Activated T-helper 1 cell treated with anti-CD3 and anti-CD28 coated beads, Interleukin-12 subunit alpha, Interleukin-12 subunit beta, Interleukin-2, Interleukin-4 antibody, amounts not matched to agents 30 ng/mL and 10 ng/mL and 1 ng/mL, durations not matched to agents 14 hours and 24 hours and 36 hours (primary cell): ENCODE measurements at places on chromosomes 11 and 22.

DNA sequence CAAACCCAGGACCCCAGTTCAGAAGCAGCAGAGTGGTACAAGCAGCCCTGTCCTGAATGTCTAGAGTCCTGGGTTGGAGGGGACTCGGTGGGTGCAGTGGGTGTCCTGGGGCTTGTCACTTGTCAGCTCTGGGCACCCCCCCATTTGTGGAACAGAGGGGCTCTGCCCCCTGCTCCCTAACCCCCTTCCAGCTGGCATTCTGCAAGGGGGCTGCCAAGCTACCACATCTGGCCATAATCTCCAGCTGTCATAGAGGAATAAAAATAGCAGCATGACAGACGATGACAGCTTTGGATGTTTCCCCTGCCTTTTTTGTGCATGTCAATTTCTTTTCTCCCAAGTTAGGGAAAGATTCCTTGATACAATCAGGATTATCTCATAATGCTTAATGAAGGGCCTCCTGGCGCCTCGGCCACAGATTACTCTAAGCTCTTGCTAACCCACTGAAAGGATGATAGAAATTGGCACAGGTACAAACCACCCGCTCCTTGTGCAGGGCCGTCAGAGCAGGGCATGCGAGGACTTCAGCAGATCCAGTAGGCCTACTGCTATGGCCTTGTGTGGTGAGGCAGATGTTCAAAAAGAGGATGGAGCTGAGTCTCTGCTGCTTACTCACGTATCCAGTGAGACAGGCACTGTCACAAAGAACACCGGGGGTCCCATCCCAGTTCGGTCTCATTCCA, 83.0 kb downstream of the ISX start:
- H3K4me3 ChIP-seq = no peak overlapping the region
- no peak for DNase-seq
- H3K36me3 ChIP-seq = no peaks in the 10 kb centered on the region
- no peak overlapping the region for H3K27ac ChIP-seq
- H3K27me3 ChIP-seq = peaks cover 2% of the 10 kb centered on the region

- peaks cover 2% of the 10 kb centered on the region for H3K36me3 ChIP-seq
- H3K4me1 ChIP-seq = peaks cover 3% of the 10 kb centered on the region
- no peak overlapping the region for H3K27ac ChIP-seq
- H3K4me3 ChIP-seq = peak overlapping the region; percentile 87
- H3K27me3 ChIP-seq = peaks cover 41% of the 10 kb centered on the region
- no peak for DNase-seq
Observed at GRCh38 chr11:11620173-11620920, 1.5 kb downstream of the GALNT18 start.

DNA sequence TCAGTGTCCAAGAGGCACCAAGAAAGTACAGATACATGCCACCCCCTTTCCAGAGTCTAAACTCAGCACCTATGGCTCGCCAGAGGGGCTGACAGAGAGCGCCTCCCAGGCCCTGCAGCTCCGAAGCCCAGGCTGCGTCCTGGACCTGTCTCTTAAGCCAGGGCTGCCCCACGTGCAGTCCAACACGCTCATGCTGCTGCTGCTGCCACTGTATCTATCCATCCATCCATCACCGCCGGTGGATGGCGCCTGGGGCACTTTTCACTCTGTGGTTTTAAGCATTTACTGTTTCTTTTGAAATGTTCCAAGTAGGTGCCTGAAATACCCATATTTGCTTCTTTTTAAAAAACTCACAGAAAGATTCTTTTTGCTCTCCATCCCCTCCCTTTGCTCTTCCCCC, 41.8 kb downstream of the MACROD1 start:
- no peaks in the 10 kb centered on the region for H3K36me3 ChIP-seq
- no peaks in the 10 kb centered on the region for H3K4me1 ChIP-seq

- H3K36me3 ChIP-seq = peaks cover 2% of the 10 kb centered on the region
- no peak for DNase-seq
- H3K27me3 ChIP-seq = no peaks in the 10 kb centered on the region
- peak overlapping the region; percentile 44 for H3K4me3 ChIP-seq
Observed at GRCh38 chr11:130631119-130631518, 182.7 kb downstream of the ADAMTS15 start.

DNA sequence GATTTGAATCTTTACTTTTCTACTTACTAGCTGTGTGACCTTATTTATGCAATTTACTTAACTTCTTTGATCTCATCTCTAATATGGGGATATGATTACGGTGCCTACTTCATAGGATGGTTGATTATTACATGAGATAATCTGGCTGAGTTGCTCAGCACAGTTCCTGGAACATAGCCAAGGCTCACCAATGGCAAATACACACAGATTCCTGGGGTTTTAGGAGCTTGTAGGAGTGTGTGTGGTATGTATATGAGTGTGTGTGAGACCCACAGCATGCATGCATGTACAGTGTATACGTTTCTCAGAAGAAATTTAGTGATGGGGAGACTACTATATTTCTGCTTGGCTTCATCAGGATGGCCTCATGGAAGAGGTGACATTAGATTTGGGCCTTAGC, 256.9 kb downstream of the KIRREL3 start:
- no peaks in the 10 kb centered on the region for H3K4me1 ChIP-seq
- no peak for DNase-seq

DNA sequence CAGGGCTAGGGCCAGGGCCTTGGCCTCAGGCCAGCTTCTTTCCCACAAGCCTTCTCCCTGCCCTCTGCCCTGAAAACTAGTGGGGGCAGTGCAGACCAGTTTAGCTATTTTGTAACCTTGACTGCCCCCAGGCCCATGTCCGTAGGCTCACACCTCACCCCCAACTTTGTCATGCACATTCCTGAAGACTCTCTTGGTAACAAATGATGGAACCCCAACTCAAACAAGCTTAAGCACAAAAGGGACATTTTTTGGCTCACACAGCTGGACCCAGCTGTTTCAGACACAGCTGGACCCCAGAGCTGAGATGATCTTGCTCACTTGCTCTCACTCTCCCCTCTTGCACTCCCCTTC, 46.6 kb downstream of the KCNQ1OT1 start:
- no peak overlapping the region for H3K4me3 ChIP-seq
- H3K36me3 ChIP-seq = peaks cover under 1% of the 10 kb centered on the region
- H3K27me3 ChIP-seq = no peaks in the 10 kb centered on the region
- no peak overlapping the region for H3K27ac ChIP-seq

GRCh38 chr11:57585301-57585700, 12.2 kb upstream of the SERPING1 start:
- H3K4me1 ChIP-seq = no peaks in the 10 kb centered on the region
- no peak overlapping the region for H3K4me3 ChIP-seq
- H3K36me3 ChIP-seq = no peaks in the 10 kb centered on the region
- H3K27me3 ChIP-seq = peaks cover 1% of the 10 kb centered on the region
- no peak overlapping the region for H3K27ac ChIP-seq

- H3K4me3 ChIP-seq = no peak overlapping the region
- no peaks in the 10 kb centered on the region for H3K36me3 ChIP-seq
- H3K27me3 ChIP-seq = peaks cover 34% of the 10 kb centered on the region
- H3K27ac ChIP-seq = no peak overlapping the region
Observed at GRCh38 chr11:117885777-117886176, 9.3 kb upstream of the FXYD6 start.

GRCh38 chr11:130379276-130379675, 49.1 kb downstream of the ADAMTS8 start:
- H3K27me3 ChIP-seq = peaks cover 2% of the 10 kb centered on the region
- H3K27ac ChIP-seq = no peak overlapping the region
- H3K4me3 ChIP-seq = no peak overlapping the region
- no peak for DNase-seq
- H3K36me3 ChIP-seq = no peaks in the 10 kb centered on the region

- H3K27me3 ChIP-seq = peaks cover 10% of the 10 kb centered on the region
- H3K36me3 ChIP-seq = no peaks in the 10 kb centered on the region
- no peak for DNase-seq
- no peak overlapping the region for H3K27ac ChIP-seq
- H3K4me3 ChIP-seq = no peak overlapping the region
- H3K4me1 ChIP-seq = no peaks in the 10 kb centered on the region
Observed at GRCh38 chr11:73248526-73249185, 23.5 kb upstream of the P2RY6 start.

DNA sequence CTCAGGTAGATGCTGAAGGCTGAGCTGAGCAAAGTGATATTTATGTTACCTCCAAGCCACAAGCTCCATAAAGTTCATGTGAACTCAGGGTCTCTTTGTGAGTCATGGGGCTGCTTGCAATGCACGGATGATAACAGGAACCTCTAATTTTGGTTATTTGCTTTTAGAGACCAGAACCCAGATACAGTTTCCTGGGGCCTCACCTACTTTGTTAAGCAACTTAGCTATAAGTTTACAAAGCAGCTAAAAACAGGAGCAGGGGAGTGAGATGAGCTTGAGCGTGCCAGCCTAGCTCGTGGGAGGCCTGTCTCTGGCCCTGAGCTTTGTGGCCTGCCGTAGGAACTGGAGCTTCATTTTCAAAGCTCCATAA, 29.2 kb downstream of the SREBF2 start:
- DNase-seq = peak; percentile 26
- peak overlapping the region; percentile 78 for H3K4me3 ChIP-seq
- peak overlapping the region; percentile 98 for H3K27ac ChIP-seq
- peaks cover 29% of the 10 kb centered on the region for H3K36me3 ChIP-seq
- H3K4me1 ChIP-seq = peaks cover 80% of the 10 kb centered on the region

DNA sequence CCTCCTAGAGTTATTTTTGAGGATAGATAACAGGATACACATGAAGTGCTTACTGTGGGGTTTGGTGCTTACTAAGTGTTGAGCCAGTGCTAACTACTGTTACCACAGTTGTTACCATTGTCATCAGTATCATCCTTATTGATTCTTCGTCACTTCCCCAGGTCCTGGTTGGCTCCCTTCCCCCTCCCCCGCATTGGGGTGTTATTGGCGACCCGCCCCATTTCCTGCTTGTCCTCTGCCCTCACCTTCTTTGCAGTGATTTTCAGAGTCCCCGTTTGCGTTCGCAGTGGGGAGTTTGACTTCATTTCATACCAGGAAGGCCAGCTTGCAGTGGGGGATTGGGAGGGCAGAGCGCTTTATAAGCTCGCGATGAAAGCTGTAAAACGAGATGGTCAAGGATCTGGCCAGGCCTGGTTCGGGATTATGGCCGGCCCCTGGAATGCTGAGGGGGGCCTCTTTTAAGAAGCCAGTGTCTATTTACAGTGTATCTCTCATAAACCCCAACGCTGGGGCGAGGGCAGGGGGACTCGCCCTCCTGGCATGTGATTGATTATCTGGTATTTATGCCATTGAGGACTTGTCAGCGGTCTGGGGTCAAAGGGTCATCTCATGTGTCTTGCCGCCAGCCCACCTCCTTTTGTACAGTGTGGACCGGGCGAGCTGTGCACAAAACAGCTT, 84.6 kb upstream of the NNMT start:
- H3K4me3 ChIP-seq = no peak overlapping the region
- no peak overlapping the region for H3K27ac ChIP-seq
- H3K27me3 ChIP-seq = peaks cover 3% of the 10 kb centered on the region
- H3K4me1 ChIP-seq = peaks cover 53% of the 10 kb centered on the region
- H3K36me3 ChIP-seq = no peaks in the 10 kb centered on the region
- no peak for DNase-seq

DNA sequence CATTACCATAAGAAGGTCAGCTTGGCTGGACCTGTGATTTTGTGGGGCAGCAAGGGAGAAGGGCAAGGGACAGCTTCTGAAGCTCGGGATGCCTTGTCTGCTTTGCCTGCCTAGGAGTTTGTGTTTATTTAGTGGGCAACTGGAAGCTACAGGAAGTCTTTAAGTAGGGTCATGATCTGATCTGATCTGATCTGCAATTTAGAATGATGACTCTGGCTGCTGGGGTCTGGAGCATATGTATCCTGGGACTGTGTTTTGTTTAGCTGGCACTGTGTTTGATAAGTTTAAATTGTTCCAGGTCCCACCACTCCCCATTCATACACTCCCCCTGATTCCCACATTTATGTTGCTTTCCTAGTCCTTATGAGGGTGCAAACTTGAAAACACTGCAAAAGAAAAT, 47.7 kb upstream of the HTATIP2 start:
- H3K4me1 ChIP-seq = no peaks in the 10 kb centered on the region
- no peak overlapping the region for H3K4me3 ChIP-seq
- peaks cover 2% of the 10 kb centered on the region for H3K27me3 ChIP-seq
- no peak overlapping the region for H3K27ac ChIP-seq
- H3K36me3 ChIP-seq = no peaks in the 10 kb centered on the region
- DNase-seq = no peak

- peaks cover 4% of the 10 kb centered on the region for H3K36me3 ChIP-seq
- H3K27ac ChIP-seq = no peak overlapping the region
- no peaks in the 10 kb centered on the region for H3K4me1 ChIP-seq
- no peak for DNase-seq
Observed at GRCh38 chr11:118742304-118742703, 48.7 kb downstream of the DDX6 start.

DNA sequence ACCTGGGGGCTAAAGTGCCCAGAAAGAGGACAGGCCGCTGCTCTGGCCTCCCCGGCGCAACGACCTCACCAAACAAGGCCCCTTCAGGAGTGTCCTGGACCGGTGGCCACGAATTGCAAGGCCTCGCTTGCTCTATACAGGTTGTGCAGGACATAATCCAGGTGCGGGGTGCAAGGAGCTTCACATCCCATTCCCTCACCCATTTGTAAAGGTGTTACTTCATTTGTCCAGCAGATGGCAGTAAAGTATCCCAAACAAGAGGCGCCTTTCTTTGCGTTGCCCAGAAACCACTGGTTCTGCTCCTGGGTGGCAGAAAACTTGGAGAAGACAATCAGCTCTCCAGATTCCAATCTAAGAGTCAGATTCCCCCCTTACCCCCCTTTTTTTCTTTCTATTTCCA, 35.9 kb upstream of the PRDM11 start:
- no peaks in the 10 kb centered on the region for H3K4me1 ChIP-seq
- H3K36me3 ChIP-seq = no peaks in the 10 kb centered on the region
- no peak overlapping the region for H3K27ac ChIP-seq
- DNase-seq = no peak
- H3K4me3 ChIP-seq = no peak overlapping the region
- peaks cover 27% of the 10 kb centered on the region for H3K27me3 ChIP-seq

- H3K27me3 ChIP-seq = no peaks in the 10 kb centered on the region
- no peak for DNase-seq
- peaks cover 43% of the 10 kb centered on the region for H3K4me1 ChIP-seq
- peak overlapping the region; percentile 34 for H3K27ac ChIP-seq
Observed at GRCh38 chr11:118909619-118910308, 16.0 kb downstream of the BCL9L start.

GRCh38 chr11:103367650-103368049, 258.4 kb downstream of the DYNC2H1 start:
- H3K27me3 ChIP-seq = no peaks in the 10 kb centered on the region
- H3K4me3 ChIP-seq = no peak overlapping the region
- H3K36me3 ChIP-seq = no peaks in the 10 kb centered on the region
- H3K4me1 ChIP-seq = no peaks in the 10 kb centered on the region
